ENCODE measurements at places on chromosomes 11 and 22.

DNA sequence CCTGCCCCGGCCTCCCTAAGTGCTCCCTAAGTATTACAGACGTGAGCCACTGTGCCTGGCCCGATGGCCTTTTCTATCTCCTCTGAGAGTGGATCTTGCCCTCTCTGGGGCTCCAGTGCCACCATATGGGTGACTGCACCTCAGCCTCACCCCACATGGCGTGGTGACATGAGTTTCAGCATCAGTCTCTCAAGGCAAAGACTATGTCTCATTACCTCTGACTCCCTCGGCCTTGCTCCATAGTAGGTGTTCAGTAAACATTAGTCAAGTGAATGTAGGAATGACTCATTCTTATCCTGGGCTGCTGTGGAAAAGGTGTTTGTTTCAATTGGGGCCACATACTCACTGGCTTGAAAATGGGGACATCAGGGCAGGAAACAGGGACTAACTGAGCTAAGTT lies 168.8 kb downstream of the GRIK4 start:
- no peak for DNase-seq

DNA sequence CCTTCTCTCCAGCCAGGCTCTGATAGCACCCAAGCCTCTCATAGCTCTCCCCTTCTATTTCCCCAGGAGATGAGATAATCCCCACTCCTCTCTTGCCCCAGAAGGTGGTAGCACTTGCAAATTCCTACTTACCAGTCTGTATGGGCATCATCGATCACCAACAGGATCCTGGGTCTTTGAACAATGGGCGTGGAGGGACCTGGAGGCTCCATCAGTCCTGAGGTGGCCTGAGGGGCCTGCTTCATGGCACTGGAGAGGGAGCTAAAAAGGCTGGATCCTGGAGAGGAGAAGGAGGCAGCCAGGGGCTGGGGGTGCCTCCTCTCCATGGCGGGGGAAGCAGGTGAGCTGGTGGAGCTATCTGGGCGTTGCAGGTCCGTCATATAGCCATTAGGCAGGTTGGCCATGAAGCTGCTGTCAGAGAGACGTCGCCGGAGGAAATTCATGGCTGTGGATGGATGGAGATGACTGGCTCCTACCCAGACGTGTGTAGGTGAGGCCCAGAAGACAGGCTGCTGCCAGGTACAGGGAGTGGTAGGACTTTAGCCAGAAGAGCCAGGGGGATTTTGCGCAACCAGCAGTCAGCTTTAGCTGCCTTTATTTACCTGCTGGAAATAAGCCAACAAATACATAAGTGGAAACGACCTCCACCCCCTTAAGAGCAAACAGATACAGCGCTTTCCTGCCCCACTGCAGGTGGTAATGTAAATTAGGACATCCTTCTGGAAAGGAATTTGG lies 51.8 kb downstream of the SYN3 start:
- DNase-seq = no peak

DNA sequence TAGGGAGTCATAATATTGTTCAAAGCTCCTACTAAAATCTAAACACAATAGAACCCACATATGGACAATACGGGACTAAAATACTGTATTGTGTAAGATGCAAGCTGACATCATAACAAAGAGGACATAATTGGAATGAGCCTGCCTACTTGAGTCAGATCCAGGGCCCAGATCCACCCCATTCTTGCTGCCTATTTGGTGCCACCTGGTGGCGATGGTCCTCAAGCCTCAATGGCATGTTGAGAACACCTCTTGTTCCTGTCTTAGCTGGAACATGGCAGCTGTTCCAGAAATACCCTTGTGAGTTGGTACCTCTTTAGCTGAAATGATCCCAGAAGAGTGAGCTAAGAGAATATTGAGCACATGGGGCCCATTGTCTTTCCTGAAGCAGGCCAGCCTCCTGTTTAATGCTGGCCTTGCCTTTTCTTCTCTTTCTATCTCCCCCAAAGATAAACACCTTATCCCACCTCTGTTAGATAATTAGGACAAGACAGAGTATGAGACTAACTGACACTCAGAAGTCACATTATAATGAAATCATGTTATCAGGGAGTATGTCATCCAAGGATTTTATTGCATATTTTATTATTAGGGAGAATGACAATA lies 680.9 kb upstream of the ANO5 start:
- DNase-seq = peak; percentile 71

DNA sequence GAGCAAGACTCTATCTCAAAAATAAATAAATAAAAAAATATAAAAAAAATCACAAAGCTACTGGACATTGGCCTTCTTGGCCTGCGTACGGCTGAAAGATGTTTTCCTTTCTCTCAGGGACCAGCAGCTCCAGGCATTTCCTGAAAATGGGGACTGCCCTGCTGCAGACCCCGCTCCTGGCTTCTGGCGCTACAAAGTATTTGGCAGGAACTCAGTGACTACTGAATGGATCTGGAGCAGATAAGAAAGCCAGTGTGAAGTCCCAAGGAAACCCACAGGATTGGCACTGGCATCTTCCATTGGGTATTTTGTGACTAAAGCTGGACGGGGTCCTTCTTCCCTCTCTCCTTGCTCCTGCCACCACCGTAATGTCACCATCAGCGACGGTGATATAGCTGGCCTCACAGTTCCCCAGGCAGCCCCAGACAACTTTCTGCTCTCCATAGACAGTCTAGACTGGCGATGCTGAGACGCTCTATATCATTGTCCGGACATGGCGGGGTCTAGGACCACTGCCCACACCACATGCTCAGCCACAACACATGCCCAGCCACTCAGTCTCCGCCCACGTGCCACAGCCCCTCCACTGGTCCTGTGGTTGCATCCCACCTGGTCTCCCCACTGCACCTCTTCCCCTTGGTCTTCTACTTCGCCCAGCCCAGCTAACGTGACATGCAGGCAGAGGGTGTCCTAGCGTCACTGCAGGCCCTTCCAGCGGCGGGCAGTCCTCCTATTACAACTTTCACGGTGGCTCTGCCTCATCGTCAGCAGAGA lies 22.7 kb upstream of the YPEL1 start:
- DNase-seq = no peak

DNA sequence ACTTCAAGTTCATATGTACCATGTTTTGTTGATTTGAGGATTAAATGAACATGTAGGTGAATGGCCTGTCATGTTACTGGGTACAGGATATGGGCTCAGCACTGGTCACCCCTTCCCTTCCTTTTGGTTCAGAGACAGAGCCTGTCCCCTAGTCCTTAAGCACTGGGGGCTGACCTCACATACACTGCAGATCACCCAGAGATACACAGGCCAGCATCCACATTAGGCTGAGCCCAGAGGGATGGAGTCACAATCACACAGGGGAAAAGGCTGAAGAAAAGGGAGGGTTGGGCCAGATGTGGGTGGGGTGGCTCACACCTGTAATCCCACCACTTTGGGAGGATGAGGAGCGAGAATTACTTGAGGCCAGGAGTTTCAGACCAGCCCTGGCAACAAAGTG lies 62.3 kb downstream of the IGLL5 start:
- DNase-seq = no peak

- no peak for DNase-seq
These were observed 30.8 kb downstream of the ST14 start for GRCh38 chr11:130190371-130190881.

GRCh38 chr11:44529895-44530412 lies 35.5 kb upstream of the CD82 start:
- no peak for DNase-seq

GRCh38 chr11:69280451-69280850 lies 13.5 kb upstream of the MYEOV start:
- DNase-seq = no peak

Data from upper lobe of left lung (tissue), 6 donors.